SK-N-SH (cell line): ENCODE measurements at places on chromosomes 7 and 10.

DNA sequence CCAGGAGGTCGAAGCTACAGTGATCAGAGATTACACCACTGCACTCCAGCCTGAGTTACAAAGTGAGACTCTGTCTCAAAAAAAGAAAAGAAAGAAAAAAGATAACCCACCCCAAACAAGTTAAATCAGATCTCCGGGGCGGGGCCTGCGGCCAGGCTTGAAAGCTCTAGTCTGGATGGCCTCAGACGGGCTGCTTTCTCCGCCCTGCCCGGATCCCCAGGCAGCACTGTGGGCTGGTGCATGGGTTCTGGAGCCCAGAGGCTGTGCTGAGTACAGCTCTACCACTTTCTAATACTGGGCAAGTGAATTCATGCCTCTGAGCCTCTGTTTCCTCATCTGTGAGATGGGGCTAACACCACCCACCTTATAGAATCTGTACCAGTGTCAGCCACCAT, 83.7 kb downstream of the ZMIZ1 start:
- peak overlapping the region; percentile 94 for H3K27ac ChIP-seq
- no peak for DNase-seq
- H3K27me3 ChIP-seq: no peaks in the 10 kb centered on the region
- H3K4me3 ChIP-seq: no peak overlapping the region

DNA sequence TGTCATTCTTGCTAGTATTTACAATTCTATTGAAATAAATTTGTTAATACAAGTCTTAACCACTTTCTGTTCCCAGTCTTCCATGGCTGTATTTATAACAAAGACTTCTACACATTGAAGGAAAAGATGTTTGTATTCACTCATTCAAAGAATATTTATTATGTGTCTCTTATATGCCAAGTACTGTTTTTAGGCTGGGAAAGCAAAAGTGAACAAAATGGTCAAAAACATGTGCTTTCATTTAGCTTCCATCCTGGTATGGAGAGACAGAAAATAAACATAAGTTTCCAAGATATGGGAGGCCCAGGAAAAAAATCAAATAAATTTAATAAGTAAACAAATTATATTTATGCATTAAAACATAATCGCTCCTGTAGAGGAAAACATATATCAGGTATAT, 22.9 kb downstream of the CPED1 start:
- no peaks in the 10 kb centered on the region for H3K4me1 ChIP-seq
- no peaks in the 10 kb centered on the region for H3K27me3 ChIP-seq
- H3K27ac ChIP-seq: 0 out of 2 replicates have a peak overlapping the region, but pooled peaks have one; percentile 9
- no peaks in the 10 kb centered on the region for H3K36me3 ChIP-seq
- DNase-seq: no peak

GRCh38 chr7:84492098-84493034, 297.8 kb upstream of the SEMA3A start:
- H3K36me3 ChIP-seq: no peaks in the 10 kb centered on the region
- peak; percentile 59 for DNase-seq
- H3K27me3 ChIP-seq: no peaks in the 10 kb centered on the region
- H3K27ac ChIP-seq: peak overlapping the region; percentile 56
- peaks cover 23% of the 10 kb centered on the region for H3K4me1 ChIP-seq
- H3K4me3 ChIP-seq: peak overlapping the region; percentile 38

DNA sequence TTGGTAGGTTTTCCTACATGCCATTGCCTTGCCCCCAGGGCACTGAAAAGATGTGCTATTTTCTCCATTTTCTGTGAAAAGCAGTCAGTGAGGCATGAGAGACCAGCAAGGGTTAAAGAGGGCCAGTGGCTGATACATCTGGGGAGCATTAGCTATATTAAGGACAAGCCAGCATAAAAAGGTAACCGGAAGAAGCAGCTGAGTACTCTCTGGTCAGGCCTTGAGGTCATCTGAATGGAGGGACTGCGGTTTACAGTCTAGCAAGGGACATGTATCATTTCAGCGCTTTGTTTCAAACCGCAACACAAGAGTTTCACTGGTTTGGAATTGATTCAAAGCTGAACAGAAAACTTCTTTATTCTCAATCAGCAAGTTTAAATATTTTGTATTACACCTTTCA, 120.4 kb downstream of the EPDR1 start:
- no peak overlapping the region for H3K27ac ChIP-seq
- H3K4me3 ChIP-seq: no peak overlapping the region
- H3K4me1 ChIP-seq: no peaks in the 10 kb centered on the region
- H3K27me3 ChIP-seq: no peaks in the 10 kb centered on the region

GRCh38 chr7:30505174-30505697, 607 bp upstream of the GGCT start:
- H3K4me3 ChIP-seq: peak overlapping the region; percentile 98
- H3K27me3 ChIP-seq: no peaks in the 10 kb centered on the region
- H3K4me1 ChIP-seq: peaks cover 20% of the 10 kb centered on the region
- peaks cover 3% of the 10 kb centered on the region for H3K36me3 ChIP-seq
- DNase-seq: no peak

GRCh38 chr7:115229401-115230105, 307.7 kb downstream of the MDFIC start:
- no peak overlapping the region for H3K4me3 ChIP-seq
- DNase-seq: no peak
- no peaks in the 10 kb centered on the region for H3K36me3 ChIP-seq
- H3K27me3 ChIP-seq: no peaks in the 10 kb centered on the region
- H3K4me1 ChIP-seq: peaks cover 10% of the 10 kb centered on the region

DNA sequence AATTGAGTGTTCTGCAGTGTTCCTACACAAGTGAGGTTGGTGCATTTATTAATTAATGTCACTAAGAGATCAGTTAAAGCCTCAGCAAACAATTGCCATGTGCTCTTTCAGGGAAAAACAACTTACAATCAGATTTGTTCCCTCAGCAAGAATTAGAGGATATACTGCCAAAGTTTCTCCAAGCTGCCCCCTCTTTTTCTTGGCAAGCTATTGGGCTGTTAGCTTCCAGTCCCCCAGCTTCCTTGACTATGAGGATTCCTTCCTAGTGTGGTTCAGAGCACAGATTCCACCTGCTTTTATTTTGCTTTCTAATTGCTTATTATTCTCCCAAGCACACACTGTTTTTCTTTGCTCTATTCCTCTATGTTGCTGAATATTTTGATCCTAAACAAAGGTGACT, 112.7 kb downstream of the RBM20 start:
- H3K27me3 ChIP-seq: no peaks in the 10 kb centered on the region
- peaks cover 8% of the 10 kb centered on the region; the same call in 1 of the 2 replicates for H3K4me1 ChIP-seq
- no peaks in the 10 kb centered on the region for H3K36me3 ChIP-seq
- no peak overlapping the region for H3K4me3 ChIP-seq

GRCh38 chr7:22447762-22448161, 52.2 kb downstream of the STEAP1B start:
- H3K27me3 ChIP-seq: no peaks in the 10 kb centered on the region
- no peak overlapping the region for H3K4me3 ChIP-seq
- no peak overlapping the region for H3K27ac ChIP-seq
- H3K4me1 ChIP-seq: no peaks in the 10 kb centered on the region

GRCh38 chr10:117720931-117721835, 178.6 kb downstream of the EMX2 start:
- no peaks in the 10 kb centered on the region for H3K4me1 ChIP-seq
- DNase-seq: no peak
- H3K36me3 ChIP-seq: no peaks in the 10 kb centered on the region
- H3K27ac ChIP-seq: no peak overlapping the region

GRCh38 chr7:66352071-66352470, 146.9 kb downstream of the TPST1 start:
- peaks cover 24% of the 10 kb centered on the region for H3K4me1 ChIP-seq
- no peaks in the 10 kb centered on the region for H3K27me3 ChIP-seq
- no peak for DNase-seq
- no peak overlapping the region for H3K27ac ChIP-seq
- H3K4me3 ChIP-seq: no peak overlapping the region
- peaks cover 5% of the 10 kb centered on the region for H3K36me3 ChIP-seq

DNA sequence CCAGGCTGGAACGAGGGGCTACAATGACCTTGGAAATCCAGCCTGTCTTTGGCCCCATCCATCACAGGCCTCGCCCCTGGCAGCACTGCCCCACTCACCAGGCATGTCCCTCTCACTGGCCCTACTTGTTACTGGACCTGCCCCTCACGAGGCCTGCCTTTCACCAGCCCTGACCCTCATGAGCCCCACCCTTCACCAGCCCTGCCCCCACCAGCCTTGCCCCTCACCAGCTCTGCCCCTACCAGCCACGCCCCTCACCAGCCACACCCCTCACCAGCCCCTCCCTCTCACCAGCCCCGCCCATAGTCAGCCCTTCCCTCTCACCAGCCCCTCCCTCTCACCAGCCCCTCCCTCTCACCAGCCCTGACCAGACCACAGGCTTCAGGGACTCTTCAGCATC, 57.8 kb downstream of the COL26A1 start:
- DNase-seq: peak; percentile 62
- no peak overlapping the region for H3K27ac ChIP-seq
- peaks cover 44% of the 10 kb centered on the region for H3K27me3 ChIP-seq
- no peak overlapping the region for H3K4me3 ChIP-seq

DNA sequence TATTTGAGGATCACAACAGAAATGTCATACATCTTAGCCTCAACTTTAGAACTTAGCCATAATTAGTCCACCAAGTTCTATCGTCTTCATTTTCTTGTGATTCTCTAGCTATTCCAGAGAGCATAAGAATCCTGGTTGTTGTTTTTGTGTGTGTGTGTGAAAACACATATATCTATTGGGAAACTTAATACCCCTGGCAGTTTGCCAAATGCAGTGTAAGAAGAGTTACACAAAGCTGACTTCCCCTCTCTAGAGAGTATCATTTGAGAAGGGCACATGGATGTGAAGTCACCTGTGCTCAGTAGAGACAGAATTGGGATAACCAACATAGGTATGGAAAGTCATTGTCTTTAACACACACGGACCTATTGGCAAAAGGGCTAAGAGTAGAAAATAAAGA, 19.3 kb downstream of the FOXI2 start:
- no peaks in the 10 kb centered on the region for H3K4me1 ChIP-seq
- no peak overlapping the region for H3K27ac ChIP-seq
- no peaks in the 10 kb centered on the region for H3K36me3 ChIP-seq
- DNase-seq: no peak
- no peaks in the 10 kb centered on the region for H3K27me3 ChIP-seq
- no peak overlapping the region for H3K4me3 ChIP-seq

- no peak overlapping the region for H3K4me3 ChIP-seq
- peaks cover 24% of the 10 kb centered on the region for H3K36me3 ChIP-seq
- peaks cover 12% of the 10 kb centered on the region; the same call in 1 of the 2 replicates for H3K4me1 ChIP-seq
- no peaks in the 10 kb centered on the region for H3K27me3 ChIP-seq
These were observed 11.3 kb downstream of the RAB11FIP2 start for GRCh38 chr10:118035354-118036005.

DNA sequence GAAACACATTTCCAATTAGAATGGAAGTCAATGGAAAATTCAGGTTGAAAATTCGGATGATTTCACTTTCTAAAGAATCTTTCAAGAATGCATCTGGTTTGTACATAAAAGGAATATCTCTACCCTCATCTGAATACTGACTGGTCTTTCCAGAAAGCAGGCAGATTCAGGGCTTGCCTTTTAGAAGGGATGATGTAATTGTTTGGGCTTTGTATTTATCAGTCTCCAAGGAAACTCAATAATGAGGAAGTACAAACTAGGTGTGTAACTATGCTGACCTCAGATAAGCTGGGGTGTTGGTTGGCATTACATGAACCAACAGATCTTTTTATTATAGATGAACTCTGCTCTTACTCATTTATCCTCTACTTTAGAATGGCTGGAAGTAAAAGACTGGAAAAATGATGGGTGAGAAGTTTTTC, 24.1 kb downstream of the PDLIM1 start:
- H3K36me3 ChIP-seq: peaks cover 3% of the 10 kb centered on the region; the same call in 1 of the 2 replicates
- no peak overlapping the region for H3K27ac ChIP-seq
- DNase-seq: peak; percentile 35
- no peak overlapping the region for H3K4me3 ChIP-seq

DNA sequence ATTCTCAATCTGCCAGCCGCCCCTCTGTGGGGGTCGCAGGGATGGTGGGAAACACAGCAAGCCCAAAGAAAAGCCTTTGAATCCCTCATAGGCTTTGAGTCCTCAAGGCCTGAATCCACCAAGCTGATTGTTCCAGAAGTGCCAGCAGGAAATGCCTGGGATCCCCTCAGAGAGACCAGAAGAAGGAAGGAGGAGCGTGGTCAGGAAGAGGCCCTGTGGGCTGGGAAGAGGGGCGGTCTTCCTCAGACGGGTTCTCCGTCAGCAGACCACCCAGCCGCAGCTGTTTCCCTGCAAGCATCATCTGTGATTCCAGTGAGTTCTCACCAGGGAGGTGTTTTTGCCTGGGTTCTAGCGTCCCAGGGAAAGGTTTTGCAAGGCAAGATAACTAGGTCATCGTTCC, 190.0 kb upstream of the KLF6 start:
- H3K36me3 ChIP-seq: no peaks in the 10 kb centered on the region
- DNase-seq: no peak
- no peaks in the 10 kb centered on the region for H3K27me3 ChIP-seq
- no peak overlapping the region for H3K27ac ChIP-seq
- H3K4me1 ChIP-seq: no peaks in the 10 kb centered on the region
- no peak overlapping the region for H3K4me3 ChIP-seq

GRCh38 chr7:83876593-83876992, 227.7 kb upstream of the SEMA3E start:
- H3K27me3 ChIP-seq: no peaks in the 10 kb centered on the region
- no peaks in the 10 kb centered on the region for H3K36me3 ChIP-seq

DNA sequence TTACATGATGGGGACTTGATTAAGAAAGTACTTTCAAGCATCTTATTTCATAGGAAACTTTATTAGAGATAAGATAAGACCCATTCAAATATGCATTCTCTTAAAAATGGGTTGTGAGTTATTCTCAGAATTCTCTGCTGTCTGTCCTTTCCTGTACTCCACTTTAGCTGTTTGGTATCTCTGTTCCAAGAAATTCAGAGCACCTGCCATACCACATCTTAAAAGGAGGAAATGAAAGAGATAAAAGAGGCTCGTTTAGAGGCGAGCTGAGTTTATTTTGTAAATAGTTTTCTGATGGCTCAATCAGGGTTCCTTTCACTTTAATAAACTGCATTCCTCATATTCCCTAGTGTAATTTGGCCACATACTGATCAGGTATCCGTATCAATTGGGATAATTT, 87.2 kb downstream of the MDFIC start:
- no peak overlapping the region for H3K4me3 ChIP-seq
- no peaks in the 10 kb centered on the region for H3K36me3 ChIP-seq
- no peaks in the 10 kb centered on the region for H3K27me3 ChIP-seq
- H3K4me1 ChIP-seq: no peaks in the 10 kb centered on the region; the same call in 1 of the 2 replicates
- DNase-seq: no peak

GRCh38 chr10:72176701-72177100, 39.1 kb upstream of the ANAPC16 start:
- H3K4me1 ChIP-seq: peaks cover 32% of the 10 kb centered on the region
- H3K36me3 ChIP-seq: peaks cover 10% of the 10 kb centered on the region; the same call in 1 of the 2 replicates
- H3K4me3 ChIP-seq: no peak overlapping the region
- H3K27me3 ChIP-seq: no peaks in the 10 kb centered on the region
